ENCODE measurements at places on chromosomes 7 and 10.

GRCh38 chr7:87316097-87316700 lies 29.3 kb upstream of the CROT start:
- no peak for DNase-seq

DNA sequence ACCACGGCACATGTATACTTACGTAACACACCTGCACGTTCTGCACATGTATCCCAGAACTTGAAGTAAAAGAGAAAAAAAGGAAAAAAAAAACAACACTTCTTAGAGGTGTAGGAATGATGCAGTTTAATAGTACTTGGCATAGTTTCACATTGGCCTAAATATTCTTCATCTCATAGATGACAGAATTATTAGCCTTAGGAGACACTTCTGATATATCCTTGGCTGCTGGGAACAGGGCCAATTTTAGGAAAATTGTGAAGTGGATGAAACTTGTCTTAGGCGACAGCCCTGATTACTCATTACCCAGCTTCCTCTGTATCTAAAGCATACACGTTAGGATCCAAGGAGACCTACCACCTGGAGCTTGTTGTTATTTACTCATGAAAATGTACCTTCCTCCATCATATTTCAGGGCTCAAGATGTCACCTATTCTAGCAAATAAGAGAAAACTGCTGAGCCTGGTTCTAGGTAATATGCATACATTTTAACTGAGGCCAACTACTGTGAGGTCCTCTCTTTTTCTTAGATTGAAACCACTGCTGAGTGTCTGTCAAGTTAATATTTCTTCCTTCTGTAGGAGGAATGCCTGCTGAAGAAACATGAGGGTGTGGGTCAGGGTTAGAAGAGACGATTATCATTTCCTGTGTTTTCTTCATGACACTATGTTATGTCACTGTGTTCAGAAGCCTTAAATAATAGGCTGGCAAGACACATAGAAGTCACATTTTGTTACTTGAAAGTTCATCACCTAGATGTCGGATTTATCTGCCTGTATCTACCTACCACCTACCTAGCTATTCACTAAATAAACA lies 44.3 kb downstream of the CPED1 start:
- DNase-seq, result no peak

DNA sequence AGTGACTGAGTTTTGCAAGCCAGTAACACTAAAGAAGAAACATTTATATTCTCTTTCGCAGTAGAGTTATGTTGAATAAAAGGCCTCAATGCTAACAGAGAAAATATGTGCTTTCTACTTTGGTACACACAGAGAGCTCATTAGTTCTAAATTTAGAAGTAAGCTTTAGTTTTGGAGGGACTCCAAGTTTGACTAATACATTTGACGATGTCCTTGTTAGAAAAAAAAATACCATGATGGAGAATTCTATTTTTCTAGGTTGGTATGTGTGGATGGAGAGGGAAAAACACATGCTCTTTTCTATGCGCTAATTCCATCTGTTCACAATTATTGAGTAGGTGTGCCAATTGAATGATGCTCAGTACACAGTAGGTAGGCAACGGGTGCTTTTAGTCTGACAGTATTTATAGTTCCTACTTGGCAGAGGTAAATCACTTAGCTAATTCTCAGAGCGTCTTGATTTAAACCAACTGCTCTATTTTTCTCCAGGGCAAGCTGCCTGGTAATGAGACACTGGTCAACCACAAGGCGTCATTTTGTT lies 327.2 kb upstream of the AKR1E2 start:
- no peak for DNase-seq

GRCh38 chr7:81264116-81264515 lies 345.3 kb upstream of the SEMA3C start:
- no peak for DNase-seq

DNA sequence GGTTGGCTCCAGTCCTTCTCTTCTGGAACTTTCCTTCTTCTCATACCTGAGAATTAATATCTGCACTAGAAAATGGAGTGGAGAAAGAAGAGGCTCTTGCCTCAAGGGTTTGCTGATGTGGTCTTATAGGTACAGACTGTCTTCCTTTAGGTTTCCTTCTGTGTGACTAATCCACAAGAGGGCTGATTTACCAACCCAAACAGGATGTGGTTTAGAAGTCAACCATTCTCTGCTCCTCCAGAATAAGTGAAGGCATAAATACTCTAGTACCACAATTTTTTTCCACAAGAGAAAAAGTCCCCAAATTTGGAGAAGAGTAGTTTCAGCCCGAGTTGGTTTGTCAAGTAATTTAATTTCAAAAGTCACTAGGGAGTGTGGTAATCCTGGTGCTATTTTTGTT lies 85.8 kb downstream of the NRP1 start:
- DNase-seq, result no peak

GRCh38 chr10:115063701-115064658 lies 29.2 kb upstream of the ATRNL1 start:
- no peak for DNase-seq

DNA sequence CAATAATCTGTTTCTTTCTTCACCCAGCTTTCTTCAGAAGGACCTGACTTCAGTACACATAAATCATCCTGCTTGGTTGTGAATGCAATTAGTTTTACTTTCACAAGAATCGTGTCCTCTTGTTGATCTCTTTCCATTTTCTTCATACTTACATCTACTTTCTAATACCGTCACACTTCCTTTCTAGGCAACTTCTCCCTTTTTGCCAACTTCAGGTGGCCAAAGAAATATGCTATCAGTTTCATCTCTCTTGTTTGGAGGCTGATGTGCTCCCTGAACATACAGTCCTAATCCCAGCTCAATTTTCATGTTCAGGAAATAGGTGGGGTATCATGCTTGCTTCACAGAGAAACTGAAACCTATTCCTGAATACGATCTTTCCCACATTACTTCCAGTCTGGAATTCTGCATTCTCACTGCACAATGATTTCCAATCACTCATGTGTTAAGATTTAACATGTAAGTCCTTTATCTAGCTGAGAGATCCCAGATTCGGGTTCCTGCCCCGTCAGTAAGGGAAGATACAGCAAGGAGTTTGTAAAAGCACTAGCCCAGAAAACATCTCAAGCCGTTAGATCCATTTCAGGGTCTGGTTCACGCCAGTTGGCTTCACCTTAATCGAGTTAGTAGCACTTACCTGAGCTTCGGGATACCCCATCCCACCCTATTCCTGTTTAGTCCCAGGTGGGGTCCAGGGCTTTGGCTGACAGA lies 994 bp downstream of the SLC25A28 start:
- no peak for DNase-seq

GRCh38 chr10:111018021-111018420 lies 58.8 kb upstream of the ADRA2A start:
- DNase-seq, result no peak

DNA sequence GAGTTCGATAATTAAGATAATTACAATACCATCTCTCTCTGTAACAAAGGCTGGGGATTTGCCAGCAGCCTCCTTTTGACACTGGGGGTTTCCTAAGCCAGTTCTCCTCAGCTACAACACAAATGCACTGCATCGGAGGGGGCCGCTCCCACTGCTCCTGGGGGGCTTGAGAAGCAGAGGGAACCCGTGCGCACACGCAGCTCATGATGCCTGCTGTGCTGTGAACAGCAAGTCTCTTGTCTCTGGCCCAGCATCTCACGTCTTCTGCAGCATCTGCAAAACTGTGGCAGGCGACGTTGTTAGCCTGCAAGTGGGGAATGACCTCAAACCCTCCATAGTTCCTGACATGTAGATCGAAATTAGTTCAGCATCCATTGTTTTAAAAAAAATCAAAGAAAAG lies 5.5 kb downstream of the VIPR2 start:
- no peak for DNase-seq

GRCh38 chr10:110735620-110736027 lies 91.5 kb downstream of the RBM20 start:
- DNase-seq, result no peak

DNA sequence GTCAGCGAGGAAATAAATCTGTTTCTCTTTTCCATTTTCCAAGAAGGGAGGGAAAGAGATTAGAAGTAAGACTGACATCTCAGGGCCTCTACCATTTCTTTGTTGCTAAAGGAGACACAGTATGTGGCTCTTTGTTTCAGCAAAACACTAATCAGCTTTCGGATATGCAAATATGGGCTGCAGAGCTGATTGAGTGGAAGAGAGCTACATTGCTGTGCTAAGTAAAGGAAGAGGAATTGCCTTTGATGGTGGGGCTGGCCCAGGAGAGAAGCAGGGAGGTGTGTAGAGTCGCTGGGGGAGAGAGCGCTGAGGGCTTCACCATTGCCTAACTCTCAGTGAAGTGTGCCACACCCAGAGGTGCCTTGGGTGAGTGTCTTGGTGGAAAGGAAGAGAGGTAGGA lies 284.8 kb downstream of the SDK1 start:
- DNase-seq, result no peak

- no peak for DNase-seq
Observed at GRCh38 chr7:126702242-126703016, 550.3 kb downstream of the GRM8 start.

- DNase-seq, result no peak
Observed at GRCh38 chr7:48171202-48171601, at the start of gene ABCA13. Gene ABCA13 (plus strand): TSS chr7:48171458. CDS start chr7:48171484, 26 bp downstream.

DNA sequence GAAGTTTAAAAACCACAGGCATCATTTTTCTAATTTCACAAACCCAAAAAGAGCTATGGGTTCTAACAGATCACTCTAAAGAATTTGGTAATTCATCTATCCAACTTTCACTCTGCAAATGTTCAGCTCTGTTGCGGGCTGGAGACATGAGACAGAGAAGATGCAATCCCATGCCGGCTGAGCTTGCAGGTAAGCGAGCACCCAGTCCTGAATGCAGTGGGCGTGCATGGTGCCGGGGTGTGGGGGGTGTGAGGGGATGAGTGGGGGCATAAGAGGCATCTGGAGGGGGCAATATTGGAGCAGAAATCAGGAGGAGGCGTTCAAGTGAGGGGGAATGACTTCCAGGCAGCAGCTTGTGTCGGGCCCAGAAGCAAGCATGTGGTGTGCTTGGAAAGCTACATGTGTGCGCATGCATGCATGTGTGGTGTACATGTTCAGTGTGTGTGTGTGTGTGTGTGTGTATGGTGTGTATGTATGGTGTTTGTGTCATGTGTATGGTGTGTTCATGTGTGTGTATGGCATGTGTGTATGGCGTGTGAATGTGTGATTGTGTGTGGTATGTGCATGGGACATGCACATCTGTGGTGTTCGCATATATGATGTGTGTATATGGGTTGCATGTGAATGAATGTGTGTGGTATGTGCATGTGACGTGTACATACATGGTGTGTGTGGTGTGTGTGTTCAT lies 172.9 kb downstream of the PRKCQ start:
- DNase-seq, result peak; percentile 39

- no peak for DNase-seq
Observed at GRCh38 chr7:43926798-43927123, 525 bp downstream of the UBE2D4 start.

- no peak for DNase-seq
Observed at GRCh38 chr10:70694418-70695141, 22.3 kb downstream of the ADAMTS14 start.

DNA sequence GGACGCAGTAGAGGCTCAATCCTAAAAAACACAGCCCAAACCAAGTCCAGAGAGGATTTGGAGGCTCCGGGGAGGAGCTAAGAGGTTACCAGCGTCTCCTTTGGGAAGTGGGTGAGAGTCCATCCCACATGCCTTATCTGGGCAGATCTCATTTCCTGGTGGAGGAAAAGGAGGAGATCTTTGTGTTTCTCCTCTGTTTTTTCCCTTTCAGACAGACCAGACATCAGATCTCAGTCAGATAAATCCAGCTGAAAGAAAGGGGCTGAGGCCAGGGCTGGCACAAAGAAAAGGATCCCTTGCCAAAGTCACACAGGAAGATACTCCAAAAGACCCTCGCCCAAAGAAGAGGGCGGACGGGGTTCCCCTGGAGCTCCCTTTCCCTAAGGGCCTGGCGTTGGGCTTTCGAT lies 58.3 kb upstream of the COMTD1 start:
- DNase-seq, result no peak

GRCh38 chr7:24432677-24433076 lies 140.6 kb upstream of the PALS2 start:
- no peak for DNase-seq

DNA sequence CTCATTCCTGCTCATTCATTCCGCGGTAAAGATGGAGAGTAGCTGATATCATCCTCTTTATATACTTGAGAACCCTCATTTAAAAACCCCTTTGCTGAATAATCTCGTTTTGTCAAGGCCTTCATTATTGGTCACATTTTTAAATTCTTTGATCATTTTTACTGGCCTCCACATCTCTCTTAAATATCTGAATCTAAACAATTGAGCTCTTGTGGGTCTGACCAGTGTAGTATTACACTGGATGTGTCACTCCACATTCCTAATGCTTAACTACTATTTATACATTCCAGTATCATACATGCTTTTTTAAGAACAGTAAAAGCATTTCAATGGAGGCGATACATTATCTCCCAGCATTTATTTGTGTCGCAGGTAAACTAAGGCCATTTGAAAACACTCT lies 12.6 kb upstream of the PRPS1L1 start:
- DNase-seq, result no peak

- DNase-seq, result peak; percentile 14
Observed at GRCh38 chr10:4028027-4028471, 243.0 kb upstream of the KLF6 start.

DNA sequence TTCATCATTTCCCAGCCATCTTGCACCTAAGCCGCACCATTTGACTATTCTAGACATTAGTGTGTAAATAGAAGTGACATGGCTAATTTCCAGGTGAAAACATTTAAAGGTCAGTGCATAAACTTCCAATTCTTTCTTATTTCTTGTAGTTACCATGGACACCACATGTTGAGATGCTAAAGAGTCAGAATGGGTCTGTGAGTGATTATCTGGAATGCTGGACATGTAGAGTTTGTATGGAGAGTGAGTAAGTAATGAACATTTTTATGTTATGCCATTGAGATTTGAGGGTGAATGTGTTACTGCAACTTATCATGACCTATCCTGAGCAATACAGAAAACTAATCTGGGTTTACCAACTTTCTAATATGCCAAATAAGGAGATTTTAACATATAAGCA lies 60.4 kb downstream of the MEOX2 start:
- no peak for DNase-seq

DNA sequence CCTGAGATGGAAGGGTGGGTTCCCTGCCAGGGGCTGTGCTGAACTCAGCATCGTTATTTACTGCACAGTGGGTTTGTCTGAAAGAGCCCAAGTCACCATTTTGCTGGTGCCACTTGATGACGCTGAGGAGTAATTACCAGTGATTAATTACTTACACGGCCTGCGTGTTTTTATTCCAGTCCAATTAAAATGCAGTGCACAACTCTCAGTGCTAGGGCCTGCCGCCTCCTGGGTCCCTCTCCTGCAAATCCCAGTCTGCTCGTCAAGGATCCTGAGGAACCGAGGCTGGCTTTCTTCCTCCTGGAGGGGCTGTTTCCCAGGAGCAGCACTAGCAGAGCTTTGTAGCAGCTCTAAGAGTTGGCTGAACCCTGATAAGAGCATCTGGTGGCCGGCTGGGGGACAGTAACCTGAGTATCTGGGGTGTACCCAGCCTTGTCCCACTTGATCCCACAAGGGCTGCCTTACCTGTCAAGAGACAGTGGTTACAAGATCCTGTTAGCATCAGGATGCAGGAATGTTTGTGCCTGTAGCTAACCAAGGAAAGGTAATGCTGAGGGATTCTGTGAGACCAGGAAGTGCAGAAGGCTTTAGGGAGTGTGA lies 45.1 kb upstream of the LRRC4 start:
- no peak for DNase-seq
